ENCODE measurements at places on chromosomes 5 and 9.

- DNase-seq: no peak
Observed at GRCh38 chr5:39622281-39622680, 197.5 kb upstream of the DAB2 start.

- no peak for DNase-seq
Observed at GRCh38 chr5:109160468-109160867, 249.3 kb downstream of the PJA2 start.

GRCh38 chr9:123511326-123512277 is 155.6 kb downstream of the CRB2 start:
- no peak for DNase-seq

- peak; percentile 97 for DNase-seq
Observed at GRCh38 chr5:73454379-73455036, 5.9 kb upstream of the FOXD1 start.

- no peak for DNase-seq
Observed at GRCh38 chr5:67813877-67814539, 401.5 kb upstream of the PIK3R1 start.

GRCh38 chr9:69009708-69010107 is 4.2 kb downstream of the PRKACG start:
- DNase-seq: no peak

GRCh38 chr5:87735923-87736322 is 323.2 kb upstream of the CCNH start:
- no peak for DNase-seq

GRCh38 chr5:59091965-59092364 is 509.1 kb downstream of the RAB3C start:
- no peak for DNase-seq

- peak; percentile 67 for DNase-seq
Observed at GRCh38 chr9:111037356-111037707, 938 bp downstream of the LPAR1 start.

GRCh38 chr5:170219615-170220014 is 13.2 kb upstream of the C5orf58 start:
- no peak for DNase-seq

- no peak for DNase-seq
Observed at GRCh38 chr9:2285416-2286332, 270.5 kb downstream of the SMARCA2 start.

GRCh38 chr9:99259231-99259918 is 37.3 kb downstream of the SEC61B start:
- peak; percentile 34 for DNase-seq

- no peak for DNase-seq
Observed at GRCh38 chr9:73133921-73134407, 17.7 kb upstream of the ANXA1 start.

- DNase-seq: no peak
Observed at GRCh38 chr9:120926397-120926928, at the start of gene TRAF1. Gene TRAF1 (minus strand): TSS chr9:120926796. CDS start chr9:120926075, 721 bp downstream.

GRCh38 chr9:23686257-23686656 is 139.8 kb downstream of the ELAVL2 start:
- DNase-seq: peak; percentile 26

GRCh38 chr5:72185496-72186329 is 78.4 kb downstream of the MAP1B start:
- DNase-seq: no peak

DNA sequence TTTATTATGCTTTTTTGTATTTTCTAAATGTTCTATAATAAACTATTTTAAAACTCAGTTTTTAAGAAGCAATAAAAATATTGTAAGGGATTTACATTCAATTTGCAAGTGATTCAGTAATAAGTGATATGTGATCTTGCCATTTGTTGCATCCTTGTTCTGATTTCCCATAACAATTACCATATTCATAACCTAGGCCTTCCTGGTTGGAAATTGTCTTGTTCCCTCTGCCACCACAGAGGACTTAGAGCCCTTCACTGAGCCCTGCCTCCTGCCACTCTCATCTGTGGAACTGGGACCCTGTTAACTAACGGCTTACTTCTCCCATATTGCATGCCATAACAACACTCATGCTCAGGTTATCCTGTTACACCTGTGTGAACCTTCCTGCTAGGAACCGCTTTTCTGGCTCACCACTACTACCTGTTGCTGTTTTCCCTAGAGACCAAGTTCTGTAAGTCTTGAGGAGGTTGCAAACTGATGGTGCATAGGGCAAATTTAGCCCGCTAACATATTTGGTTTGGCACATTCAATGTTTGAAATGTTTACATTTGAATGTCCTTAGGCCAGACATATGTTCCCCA is 32.9 kb upstream of the DTWD2 start:
- no peak for DNase-seq

DNA sequence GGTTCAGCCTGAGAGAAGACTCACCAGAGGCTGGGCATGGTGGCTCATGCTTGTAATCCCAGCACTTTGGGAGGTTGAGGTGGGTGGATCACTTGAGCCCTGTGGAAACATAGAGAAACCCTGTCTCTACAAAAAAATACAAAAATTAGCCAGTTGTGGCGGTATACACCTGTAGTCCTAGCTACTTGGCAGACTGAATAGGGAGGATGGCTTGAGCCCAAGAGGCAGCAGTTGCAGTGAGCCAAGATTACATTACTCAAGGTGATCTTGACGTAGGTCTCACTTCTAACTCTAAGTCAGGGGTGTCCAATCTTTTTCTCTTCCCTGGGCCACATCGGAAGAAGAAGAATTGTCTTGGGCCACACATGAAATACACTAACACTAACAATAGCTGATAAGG is 16.2 kb upstream of the ATP6V1G1 start:
- no peak for DNase-seq

DNA sequence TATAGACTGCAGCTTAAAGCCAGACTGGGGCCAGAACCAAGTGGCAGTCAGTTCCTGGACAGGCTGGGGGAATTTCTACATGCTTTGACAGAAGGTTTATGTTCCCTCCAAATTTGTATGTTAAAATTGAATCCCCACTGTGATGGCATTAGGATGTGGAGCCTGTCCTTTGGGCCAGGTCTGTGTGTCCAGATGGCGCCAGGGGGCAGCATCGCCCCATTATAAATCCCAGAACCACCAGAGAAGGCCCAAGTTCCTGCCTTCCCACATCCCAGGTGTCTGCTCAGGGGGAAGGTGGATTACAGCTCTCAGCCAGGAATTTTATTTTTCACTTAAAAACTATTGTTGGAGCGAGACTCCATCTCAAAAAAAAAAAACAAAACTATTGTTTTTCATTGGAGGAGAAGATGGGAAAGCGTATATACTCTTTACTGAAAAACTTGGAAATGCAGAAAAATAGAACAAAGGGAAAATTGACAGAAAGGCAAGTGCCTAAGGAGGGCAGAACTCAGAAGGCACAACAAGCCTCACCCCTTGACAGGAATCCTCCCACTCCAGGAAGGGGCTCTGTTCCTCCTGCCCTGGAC is 5.0 kb downstream of the IL3 start:
- DNase-seq: peak; percentile 90

- DNase-seq: peak; percentile 83
Observed at GRCh38 chr5:73792687-73793320, 166.8 kb downstream of the ARHGEF28 start.

GRCh38 chr9:105539452-105539851 is 18.5 kb upstream of the FKTN start:
- peak; percentile 49 for DNase-seq

GRCh38 chr5:132275367-132276220 is 18.1 kb downstream of the PDLIM4 start:
- no peak for DNase-seq

GRCh38 chr5:5531371-5531770 is 108.9 kb downstream of the ICE1 start:
- DNase-seq: no peak

GRCh38 chr9:136117291-136117915 is 1.3 kb downstream of the TMEM250 start:
- DNase-seq: no peak

- DNase-seq: no peak
Observed at GRCh38 chr5:97489010-97489840, 306.2 kb upstream of the RIOK2 start.

DNA sequence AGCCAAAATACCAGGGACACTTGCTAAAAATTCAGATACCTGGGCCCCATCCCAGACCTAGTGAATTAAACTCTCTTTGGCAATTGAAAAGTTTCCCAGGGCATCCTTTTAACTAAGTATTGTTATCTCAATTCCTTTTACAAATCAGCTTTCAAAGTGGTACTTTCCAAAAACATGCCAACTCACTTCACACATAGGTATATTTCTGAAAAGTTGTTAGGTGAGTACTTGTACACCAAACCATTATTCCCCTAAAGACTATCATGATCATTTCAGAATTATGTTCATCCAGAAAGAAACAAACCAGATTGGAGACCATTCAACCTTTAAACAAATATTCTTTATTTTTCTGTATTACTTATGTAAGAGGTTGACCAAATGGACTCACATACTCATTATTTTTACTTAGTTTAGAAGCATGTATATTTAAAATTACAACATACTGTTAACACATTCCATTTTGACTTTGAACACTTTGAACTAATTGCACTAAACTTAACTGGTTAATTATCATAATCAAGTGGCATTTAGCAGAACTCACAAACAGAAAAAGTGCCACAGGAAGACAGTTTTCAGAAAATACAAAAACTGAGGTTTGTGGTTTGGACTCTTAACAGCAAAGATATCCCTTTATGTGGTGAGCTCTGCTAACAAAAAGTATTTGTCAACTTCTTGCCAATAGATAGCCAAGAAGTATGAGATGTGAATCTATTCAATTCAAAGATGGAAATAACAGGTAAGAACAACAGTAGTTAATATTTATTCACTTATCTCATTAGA is 40.7 kb downstream of the KIAA0825 start:
- DNase-seq: no peak

GRCh38 chr9:129803676-129804060 is 684 bp downstream of the TOR1B start:
- DNase-seq: no peak

GRCh38 chr5:17395106-17395880 is 102.7 kb upstream of the TAF11L2 start:
- no peak for DNase-seq

GRCh38 chr5:1111241-1111726 is 579 bp downstream of the SLC12A7 start:
- DNase-seq: peak; percentile 60

GRCh38 chr9:38009035-38009501 is 60.0 kb downstream of the SHB start:
- DNase-seq: no peak

GRCh38 chr5:124961521-124961920 is 215.1 kb upstream of the ZNF608 start:
- DNase-seq: no peak

GRCh38 chr9:72407114-72407513 is 42.1 kb upstream of the ZFAND5 start:
- DNase-seq: no peak

- DNase-seq: no peak
Observed at GRCh38 chr5:74272831-74273451, 367.6 kb downstream of the ENC1 start.

- no peak for DNase-seq
Observed at GRCh38 chr5:139212906-139213305, 14.7 kb upstream of the SIL1 start.

GRCh38 chr5:73314395-73315257 is 134.0 kb downstream of the FOXD1 start:
- no peak for DNase-seq

- DNase-seq: peak; percentile 45
Observed at GRCh38 chr9:37407468-37407867, 15.0 kb upstream of the GRHPR start.

DNA sequence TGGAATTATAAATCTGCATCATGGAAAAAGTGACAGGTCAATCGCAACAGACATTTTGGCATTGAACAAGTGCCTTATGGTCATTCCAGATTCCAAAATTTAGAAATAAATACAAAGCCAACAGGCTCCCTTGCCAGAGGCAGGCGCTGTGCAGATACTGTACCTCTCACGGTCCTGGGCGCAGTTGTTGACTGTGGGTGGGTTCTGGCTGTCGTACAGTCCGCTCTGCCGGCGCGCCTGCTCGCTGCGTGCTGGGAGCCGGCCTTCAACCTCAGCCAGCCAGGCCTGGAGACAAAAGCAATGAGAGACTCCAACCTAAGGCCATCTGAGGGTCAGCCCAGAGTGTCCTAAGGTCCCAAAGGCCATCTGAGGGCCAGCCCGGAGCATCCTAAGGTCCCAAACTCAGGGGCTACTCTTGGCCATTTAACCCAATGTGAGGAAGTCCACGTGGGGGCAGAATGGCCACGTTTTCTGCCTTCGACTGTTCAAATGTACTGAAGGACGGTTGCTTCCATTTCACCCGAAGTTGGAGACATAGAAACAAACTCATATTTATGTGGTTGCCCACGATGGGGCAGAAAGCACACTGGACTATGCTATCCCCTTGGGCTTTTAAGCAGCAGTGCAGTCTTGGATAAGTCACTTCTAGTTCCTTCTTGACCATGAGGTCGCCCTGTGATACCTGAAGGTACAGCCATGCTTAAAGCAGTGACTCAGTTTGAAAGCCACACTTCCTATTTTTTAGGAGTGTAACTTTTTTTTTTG is 65.2 kb downstream of the USP20 start:
- no peak for DNase-seq

GRCh38 chr9:115157245-115157674 is 39.3 kb upstream of the TNC start:
- no peak for DNase-seq

DNA sequence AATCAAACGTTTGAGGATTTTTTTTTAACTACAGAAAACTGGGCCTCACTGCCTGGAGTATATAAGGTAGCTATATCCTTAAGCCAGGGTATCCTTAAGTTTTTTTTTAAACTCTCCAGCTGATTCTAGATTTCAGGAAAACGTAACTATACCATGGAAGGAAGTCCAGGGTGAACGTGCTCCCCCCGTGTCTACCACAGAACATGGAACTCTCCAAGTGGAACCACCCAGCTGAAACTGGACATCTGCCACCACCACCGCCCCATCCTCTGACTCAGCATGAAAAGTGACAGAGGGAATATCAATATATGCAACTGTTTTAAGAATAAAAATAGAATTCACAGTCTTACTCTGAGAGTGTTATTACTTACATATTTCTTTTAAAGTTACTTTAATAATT is 61.3 kb downstream of the DROSHA start:
- no peak for DNase-seq

DNA sequence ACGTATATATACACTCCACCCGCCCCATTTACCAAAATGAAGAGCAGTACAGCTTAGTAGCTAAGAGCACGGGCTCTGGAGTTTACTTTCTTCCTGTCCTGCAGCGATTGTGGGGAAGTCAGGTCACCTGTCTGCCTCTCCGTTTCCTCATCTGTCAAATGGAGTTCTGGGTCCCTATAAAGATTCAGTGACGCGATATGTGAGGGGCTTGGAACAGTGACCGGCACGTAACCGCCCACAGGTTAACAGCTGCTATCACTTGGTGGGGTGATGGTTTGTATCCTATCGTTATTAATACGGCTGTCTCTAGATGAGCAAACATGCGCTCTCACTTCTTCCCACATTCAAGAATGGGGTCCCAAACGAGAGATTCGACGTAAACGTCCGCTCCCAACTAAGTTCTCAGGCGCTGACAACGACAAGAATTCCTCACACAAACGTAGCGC is 426 bp downstream of the FAM114A2 start:
- no peak for DNase-seq

- DNase-seq: no peak
Observed at GRCh38 chr5:172858511-172858989, 24.5 kb downstream of the ERGIC1 start.

GRCh38 chr5:25033658-25034057 is 388.9 kb upstream of the CDH10 start:
- DNase-seq: no peak

All from GM23338 (cell line).